Karpas-422 (cell line): ENCODE measurements at places on chromosomes 1 and 21. TPM values are rescaled to one million over a fixed set of nuclear protein-coding genes. Genes with fewer than 3 reads are reported as not detected.

The MTF2 gene
- 34.6 and 36.3 TPM in 2 replicates for total RNA-seq

The PIK3C2B gene
- 4.2 and 4.5 TPM in 2 replicates for total RNA-seq

The PCP4L1 gene
- 0.14 TPM in 1 of 2 replicates, not detected in the other for total RNA-seq

The PALMD gene
- total RNA-seq: not detected in 2 replicates

The ZNF593OS gene
- total RNA-seq: 0.18 TPM in 1 of 2 replicates, not detected in the other

DNA sequence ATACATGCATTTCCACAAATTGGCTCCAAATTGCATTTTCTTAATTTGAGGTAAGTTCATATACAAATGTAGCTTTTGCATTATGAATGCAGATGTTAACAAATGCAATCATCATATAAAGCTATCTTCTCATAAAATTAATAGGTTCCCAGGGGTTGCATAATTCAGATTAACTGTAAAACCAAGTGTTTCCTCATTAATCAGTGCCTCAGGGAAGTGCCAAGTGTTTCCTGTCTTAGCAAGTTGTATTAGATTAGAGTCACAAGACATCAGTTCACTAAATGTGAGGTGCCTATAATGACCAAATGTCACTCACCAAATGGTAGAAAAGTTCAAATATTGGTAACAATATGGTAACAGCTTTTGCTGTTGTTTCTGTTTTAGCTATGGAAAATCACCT, 140.8 kb downstream of the PTGER3 start:
- DNase-seq: no peak

GRCh38 chr1:87869567-87869966, 540.9 kb downstream of the LMO4 start:
- no peak for DNase-seq

- no peak for DNase-seq
Measured at GRCh38 chr1:8415526-8416278, 97.8 kb downstream of the SLC45A1 start.

DNA sequence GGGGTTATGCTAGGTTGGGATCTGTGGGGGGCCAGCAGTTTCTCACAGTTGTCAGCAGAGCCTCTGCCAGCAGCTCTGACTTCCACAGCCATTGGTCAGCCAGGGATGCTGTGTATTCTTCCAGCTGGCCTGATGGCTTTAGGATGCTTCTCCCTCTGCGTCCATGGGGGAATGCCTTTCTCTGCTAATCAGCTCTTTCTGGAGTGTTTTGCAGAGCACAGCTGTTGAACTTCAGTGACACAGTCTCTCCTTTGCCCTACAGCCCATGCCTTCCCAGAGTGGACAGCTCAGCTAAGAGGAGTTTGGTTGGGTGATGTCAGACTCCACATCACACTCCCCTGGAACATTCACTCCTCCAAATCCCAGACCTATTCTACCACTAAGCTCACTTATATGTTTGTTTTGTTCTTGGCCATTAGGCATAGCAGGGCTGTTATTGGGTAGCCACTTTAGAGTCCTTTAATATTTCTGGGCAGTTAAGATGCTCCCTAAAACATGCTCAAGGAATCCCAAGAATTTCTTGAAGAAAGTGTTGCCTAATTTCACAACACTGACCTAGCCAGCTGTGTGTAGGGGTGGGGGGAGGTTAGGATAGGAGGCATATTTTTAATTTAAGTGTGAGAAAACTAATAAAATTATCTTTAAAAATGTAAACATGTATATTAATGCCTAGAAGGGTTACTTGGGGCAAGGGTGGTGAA, 75.3 kb upstream of the KIAA0040 start:
- DNase-seq: no peak

- DNase-seq: no peak
Measured at GRCh38 chr1:234593771-234594504, 16.0 kb downstream of the IRF2BP2 start.

DNA sequence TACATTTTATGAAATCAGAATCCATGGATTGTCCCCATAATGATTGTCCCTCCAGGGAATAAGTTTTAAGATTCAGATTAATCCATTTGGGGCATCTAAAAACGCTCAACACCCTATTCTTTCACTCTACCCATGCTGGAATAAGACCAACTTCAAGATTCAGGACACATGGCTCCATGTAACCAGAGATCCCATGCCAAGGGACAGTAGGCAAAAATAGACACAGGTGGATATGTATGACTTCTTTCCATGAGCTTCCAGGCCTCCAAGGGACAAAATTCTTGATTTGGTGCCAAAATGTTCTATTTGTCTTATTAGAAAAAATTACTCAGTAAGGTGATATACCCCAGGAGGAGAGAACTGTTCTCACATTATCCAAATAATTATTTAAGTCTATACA, 178.8 kb downstream of the NRIP1 start:
- no peak for DNase-seq

GRCh38 chr21:38380481-38381137, 117.7 kb downstream of the ERG start:
- DNase-seq: peak; percentile 47
